ENCODE measurements at places on chromosomes 3 and 15.

GRCh38 chr3:15660055-15660935, 58.8 kb downstream of the BTD start:
- no peak for DNase-seq

- no peak for DNase-seq
These were observed 477.7 kb upstream of the ZNF385D start for GRCh38 chr3:22228705-22229104.

GRCh38 chr3:129263161-129263910, 13.9 kb downstream of the COPG1 start:
- no peak for DNase-seq

DNA sequence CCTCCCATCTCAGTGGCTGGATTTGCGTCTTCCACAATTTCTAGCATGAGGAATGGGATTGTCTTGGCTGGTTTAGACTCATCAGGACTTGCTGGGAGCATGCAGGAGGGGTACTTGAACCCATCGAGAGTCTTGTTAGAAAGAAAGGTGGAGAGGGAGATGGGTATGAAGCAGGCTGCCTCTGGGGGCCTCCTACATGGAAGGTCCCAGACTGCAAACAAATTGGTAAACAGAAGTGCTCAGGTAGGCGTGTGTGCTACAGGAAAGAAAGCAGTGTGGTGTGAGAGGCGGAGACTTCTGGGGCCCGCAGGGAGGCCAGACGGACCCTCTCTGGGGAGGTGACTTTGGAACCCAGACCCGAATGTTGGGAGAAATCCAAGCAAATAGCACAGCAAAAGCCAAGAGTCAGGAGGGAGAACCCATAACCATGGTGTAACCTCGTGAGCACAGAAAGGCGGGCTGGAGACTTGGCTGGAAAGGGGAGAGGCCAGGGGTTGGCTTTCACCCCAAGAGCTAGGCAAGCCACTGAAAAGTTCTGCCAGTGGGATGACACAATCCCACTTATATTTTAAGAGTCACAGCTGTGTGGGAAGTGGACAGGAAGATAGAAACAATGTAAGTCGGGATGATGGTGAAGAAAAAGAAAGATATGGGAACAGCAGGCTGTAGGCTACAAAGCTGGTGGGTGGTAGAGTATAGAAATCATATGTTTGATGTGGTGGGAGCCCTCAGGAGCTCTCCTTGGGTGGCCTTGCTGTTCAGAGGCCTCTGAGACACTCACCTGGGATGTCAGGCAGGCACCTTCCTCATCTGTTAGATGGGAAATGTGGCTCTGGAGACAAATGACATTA, 130.1 kb upstream of the PRR20G start:
- no peak for DNase-seq

DNA sequence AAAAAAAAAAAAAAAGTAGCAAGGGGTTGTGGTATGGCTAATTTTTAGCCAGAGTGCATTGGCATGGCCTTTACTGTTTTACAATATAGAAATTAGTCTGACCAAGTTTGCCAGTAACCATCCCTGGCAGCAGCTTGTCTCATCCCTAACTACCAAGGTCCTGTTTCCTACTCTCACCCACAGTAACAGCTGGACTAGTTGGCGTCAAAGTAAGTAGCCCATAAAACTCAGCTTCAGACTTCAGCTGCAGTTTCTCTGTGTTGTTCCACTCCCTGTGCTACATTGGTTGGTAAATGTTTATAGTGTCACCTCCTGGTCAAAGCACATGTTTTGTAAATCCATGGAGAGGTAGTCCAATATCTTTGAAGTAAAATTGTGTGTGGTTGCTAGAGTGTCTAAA, 691.3 kb downstream of the ZPLD1 start:
- DNase-seq = no peak

- peak; percentile 77 for DNase-seq
These were observed 121.0 kb upstream of the PRR20G start for GRCh38 chr3:127408684-127409420.

DNA sequence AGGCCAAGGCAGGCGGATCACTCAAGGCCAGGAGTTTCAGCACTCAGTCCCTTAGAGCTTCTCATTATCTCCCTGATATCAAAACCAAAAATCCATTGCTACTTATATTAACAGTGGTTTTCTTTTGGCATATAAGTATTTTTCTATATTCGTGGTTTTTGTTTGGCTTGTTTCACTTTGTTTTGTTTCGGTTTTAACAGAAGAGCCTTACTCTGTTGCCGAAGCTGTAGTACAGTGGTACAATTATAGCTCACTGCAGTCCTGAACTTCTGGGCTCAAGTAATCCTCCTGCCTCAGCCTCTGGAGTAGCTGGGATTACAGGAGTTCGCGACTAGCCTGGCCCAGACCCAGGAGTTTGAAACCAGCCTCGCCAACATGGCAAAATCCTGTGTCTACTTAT, 42.5 kb upstream of the ARHGEF26 start:
- no peak for DNase-seq

DNA sequence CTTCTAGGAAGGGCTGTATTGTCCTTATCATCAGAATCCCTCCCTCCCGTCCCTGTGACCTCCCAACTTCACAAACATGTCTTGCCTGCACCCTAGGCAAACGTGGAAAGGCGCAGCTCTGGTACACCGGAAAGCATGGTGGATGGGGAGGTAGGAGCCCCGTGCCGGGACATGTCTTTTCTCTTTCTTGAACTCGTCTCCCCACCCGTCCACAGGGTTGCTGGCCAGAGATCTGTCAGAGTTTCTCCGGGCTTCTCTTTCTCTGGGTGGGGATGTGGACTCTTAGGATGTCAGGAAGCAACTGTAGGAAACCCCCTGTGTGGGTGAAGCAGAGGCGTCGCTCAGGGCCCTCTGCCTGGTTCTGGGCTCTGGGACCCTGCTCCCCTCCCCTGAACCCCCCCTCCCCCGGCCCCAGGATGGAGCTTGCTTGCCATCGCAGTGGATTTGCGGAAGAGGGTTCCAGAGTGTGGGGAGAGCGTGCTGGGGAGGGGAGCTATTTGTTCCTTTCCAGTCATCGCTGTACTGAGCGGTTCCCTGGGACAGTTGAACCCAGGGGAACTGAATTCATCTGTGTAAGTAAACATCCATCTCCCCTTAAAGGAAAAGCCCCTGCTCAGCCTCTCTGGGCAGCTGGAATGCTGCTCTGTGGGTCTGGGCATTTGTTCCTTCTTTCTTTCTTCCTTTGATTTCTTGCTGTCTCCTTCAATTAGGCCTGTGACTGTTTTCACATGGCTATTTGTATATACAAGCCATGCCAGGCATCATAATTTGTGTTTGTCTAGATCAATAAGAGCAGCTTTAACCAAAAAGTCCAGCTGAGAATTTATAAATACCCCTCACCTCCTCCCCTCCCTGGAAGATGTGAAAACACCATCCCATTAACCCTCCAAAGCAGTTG, 72.8 kb downstream of the SMAD3 start:
- peak; percentile 23 for DNase-seq

GRCh38 chr3:98563661-98564281, 29.6 kb downstream of the CPOX start:
- DNase-seq = no peak

DNA sequence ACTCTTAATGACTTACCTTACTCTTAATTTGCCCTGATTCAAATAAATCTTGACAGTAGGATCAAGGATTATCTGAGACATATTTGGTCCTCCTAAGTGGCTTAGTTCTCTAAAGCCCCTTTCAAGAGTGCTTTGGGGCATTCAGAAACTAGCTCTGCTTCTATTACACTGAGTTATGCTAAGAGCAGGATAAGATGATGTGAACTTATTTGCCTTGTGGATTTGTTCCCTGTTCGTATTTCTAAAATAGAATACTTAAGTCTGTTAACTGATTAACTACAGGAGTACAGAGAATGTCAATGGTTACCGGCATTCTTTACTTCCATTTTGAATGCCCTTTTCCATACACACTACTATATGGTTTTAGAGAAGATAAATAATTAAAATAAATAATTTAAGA, 14.8 kb upstream of the FRMD4B start:
- no peak for DNase-seq

GRCh38 chr3:155106119-155106518, 26.0 kb downstream of the MME start:
- no peak for DNase-seq

- DNase-seq = no peak
These were observed 1163.5 kb downstream of the ROBO1 start for GRCh38 chr3:78604341-78604740.

GRCh38 chr3:171260899-171261298, 199.3 kb downstream of the TNIK start:
- no peak for DNase-seq

GRCh38 chr3:28972921-28973320, 307.9 kb upstream of the RBMS3 start:
- no peak for DNase-seq

- no peak for DNase-seq
These were observed 66.1 kb upstream of the NR2F2 start for GRCh38 chr15:96264351-96264798.

GRCh38 chr15:58228718-58229117, 90.5 kb downstream of the AQP9 start:
- no peak for DNase-seq

GRCh38 chr3:18237251-18238005, 187.7 kb downstream of the SATB1 start:
- peak; percentile 16 for DNase-seq

- DNase-seq = no peak
These were observed 341.4 kb downstream of the NAALADL2 start for GRCh38 chr3:175200391-175201095.

DNA sequence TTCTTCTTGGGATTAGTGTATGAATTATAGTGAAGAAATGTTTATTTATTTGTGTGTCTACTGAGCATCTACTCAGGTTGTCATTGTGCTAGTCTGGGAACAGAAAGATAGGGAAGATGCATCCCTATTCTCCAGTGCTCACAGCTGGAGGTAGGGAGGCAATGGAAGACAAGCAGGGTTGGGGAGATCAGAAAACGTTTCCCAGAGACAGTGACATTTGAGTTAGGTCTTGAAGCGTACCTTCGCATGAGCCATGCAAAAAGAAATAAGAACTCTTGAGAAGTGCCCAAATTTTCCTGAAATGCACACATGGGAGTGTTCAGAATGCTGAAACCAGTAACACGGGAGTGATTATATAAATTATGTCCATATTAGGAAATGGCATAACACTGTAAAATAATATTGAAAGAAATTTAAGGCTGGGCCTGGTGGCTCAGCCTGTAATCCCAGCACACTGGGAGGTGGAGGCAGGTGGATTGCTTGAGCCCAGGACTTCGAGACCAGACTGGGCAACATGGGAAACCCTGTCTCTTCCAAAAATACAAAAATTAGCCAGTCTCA, 5.3 kb upstream of the CEMIP start:
- DNase-seq = no peak

DNA sequence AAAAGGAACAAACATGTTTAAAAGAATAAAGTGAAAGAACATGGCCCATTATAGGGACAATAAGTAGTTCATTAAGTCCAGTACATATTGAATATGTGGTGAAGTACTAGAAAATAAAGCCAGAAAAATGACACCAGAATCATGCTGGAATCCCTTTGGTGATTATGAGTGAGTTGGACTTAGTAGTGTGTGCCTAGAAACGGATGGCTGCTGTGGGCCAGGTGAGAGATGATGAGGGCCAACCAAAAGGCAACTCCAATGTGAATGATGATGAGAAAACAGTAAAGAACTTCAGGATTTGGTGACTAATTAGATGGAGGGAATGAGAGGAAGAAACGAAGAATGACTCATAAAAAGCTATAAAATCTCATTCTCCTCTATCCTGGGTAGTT, 3.3 kb downstream of the CRYGS start:
- no peak for DNase-seq

DNA sequence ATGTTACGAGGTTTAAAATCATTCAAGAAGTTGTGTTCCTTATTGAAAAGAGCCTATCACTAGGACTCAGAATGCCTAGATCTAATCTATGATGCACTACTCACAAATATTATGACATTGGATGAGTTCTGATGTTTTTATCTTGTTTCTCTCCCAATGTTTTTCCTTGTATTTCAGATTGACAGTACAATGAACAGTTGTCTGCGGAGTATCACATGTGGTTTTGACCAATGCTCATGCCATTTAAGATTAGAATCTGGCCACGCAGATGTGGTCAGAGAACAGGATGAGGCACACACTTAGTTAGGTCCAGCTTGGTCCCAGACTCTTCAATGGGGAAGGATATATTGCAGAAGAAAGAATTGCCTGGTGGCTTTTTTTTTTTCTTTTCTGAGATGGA, 25.6 kb upstream of the CCDC50 start:
- peak; percentile 49 for DNase-seq

DNA sequence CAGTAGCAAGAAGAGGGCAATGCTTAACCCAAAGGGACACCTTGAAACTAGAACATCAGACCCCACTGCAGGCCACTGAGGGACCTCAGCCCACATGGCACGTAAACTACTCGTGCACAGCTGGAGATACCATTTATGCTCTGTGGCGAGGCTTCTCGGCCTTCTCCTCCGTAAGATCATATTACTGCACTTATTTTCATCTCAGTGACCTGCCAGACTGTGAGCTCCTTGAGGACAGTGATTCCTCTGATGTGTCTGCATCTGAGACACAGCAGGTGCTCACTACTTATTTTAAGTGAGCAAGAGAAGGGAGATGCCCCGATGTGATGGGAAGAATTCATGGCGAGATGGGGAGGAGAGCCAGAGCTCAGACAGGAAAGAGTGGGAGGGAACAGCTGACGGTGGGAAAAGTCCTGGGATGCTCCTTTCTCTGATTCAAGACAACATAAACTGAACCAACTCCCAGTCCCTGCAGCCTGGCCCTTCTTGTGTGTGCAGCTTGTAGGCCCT, 137.6 kb downstream of the RPLP1 start:
- DNase-seq = no peak

GRCh38 chr3:101849714-101850245, 466 bp downstream of the NFKBIZ start:
- DNase-seq = peak; percentile 37

DNA sequence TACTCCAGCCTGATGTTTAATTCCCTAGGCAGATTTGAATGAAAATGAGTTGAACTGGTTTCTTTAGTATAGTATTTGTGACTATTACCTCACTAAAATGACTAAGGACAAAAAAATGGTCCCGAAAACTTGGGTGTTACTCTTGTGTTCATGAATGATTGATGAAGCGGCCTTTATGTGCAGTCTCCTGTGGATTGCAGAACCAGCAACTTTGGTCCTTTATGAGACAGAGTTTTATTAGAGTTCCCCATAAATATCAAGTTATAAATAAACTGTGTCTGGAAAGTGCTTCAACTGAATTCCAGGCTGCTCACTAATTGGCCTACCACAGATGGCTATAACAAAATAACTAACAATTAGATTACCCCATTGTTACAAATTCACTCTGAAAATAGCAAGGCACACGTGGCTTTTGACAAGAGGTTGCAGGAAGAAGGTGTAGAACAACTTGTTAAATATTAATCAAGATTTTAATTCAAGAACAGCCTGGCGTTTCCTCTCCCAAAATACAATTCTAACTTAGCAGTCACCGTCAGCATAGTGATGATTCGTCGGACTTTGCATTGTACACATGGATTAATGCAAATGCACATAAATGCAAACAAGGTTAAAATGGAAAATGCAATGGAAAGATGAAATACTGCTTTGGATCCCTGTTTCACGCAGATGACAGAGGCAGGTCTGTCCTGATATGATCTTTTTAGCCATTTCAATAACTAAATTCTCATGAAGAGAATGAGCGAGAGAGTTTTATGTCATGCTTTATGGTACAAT, 567.3 kb upstream of the ZNF717 start:
- DNase-seq = no peak

- no peak for DNase-seq
These were observed 10.8 kb downstream of the CMTM8 start for GRCh38 chr3:32249184-32249782.

All from SK-N-DZ (cell line).